Left renal pelvis (tissue), 4 donors: ENCODE measurements at places on chromosomes 3 and 15. TPM values are rescaled to one million over a fixed set of nuclear protein-coding genes. Genes with fewer than 3 reads are reported as not detected.

DNA sequence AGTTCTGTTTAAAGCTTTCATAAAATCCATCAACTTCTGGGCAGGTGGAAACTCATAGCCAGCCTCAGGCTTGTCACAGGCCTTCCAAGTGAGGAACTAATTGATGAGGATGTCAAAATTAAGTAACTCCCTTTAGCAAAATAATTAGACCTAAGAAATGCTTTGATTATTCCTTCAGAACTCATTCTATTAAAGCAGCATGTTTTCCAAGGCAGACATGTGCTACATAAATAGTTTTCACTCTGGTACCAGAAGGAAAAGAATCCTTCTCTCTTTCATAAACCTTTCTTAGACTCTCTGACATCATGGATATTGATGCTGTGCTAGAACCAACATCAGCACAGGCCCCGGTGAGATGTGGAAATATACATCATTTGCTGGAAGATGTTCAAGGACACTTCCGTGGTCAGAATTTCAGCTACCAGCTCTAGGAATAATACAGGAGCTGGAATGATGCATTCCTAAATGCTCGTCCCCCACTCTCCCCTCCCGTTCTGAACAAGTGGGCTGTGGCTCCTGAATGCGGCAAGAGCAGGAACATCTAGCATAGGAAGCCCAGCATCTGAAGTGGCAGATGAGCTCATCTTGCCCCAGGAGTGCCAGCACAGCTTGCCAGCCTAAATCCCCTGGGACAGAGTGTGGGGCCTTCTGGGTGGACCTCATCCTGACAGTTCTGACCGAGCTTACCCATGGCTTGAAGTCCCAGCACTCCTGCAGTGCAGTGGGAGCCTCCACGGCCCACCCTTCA lies 82.4 kb downstream of the WWTR1 start:
- no peak for DNase-seq

The ZNF620 gene
- polyA plus RNA-seq = 11.2 TPM

The NUP210 gene
- polyA plus RNA-seq = 21.2 TPM

GRCh38 chr15:73753250-73754130 lies at the start of gene INSYN1:
Gene INSYN1, minus strand, starts transcription at chr15:73753351. Its CDS starts 2,221 bp downstream, at chr15:73751130.
- DNase-seq = peak; percentile 33

GRCh38 chr3:55461896-55462295 lies 25.2 kb downstream of the WNT5A start:
- no peak for DNase-seq

The LYZL4 gene
- not detected for polyA plus RNA-seq

GRCh38 chr3:105786990-105787389 lies 81.8 kb downstream of the CBLB start:
- no peak for DNase-seq

DNA sequence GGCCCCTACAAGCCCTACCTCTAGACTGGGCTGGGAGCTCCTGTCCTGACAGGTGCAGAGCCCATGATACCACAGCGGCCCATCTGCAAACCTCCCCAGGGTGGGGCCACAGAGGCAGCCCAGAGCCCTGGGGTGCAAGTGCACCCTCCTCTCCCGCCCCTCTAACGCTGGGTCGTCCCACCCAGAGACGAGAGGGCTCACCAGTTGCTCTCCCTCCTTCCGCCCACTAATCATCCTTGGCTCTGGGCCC lies 742 bp downstream of the TNK2 start:
- DNase-seq = no peak

The FMN1 gene
- 20.2 TPM for polyA plus RNA-seq

DNA sequence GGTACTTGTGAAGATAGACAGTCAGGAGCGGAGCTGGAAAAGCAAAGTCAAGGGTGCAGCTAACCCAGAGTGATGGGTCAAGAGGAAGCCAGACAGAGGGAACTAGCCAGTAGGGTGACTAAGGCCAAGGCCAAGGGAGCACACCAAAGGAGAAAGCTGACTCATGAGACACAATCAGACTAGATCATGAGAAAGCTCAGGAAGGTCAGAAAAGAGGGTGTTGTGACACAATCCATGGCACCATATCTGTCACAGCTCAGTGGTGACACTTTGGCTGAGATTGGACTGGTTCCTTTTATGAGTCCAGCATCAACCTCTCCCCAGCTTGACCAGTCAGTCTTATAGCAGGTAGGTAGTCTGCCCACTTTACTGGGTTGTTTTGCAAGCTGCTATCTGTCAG lies 22.2 kb downstream of the P2RY1 start:
- DNase-seq = no peak

- no peak for DNase-seq
These were observed 20.8 kb downstream of the CIAO2A start for GRCh38 chr15:64072812-64073211.

DNA sequence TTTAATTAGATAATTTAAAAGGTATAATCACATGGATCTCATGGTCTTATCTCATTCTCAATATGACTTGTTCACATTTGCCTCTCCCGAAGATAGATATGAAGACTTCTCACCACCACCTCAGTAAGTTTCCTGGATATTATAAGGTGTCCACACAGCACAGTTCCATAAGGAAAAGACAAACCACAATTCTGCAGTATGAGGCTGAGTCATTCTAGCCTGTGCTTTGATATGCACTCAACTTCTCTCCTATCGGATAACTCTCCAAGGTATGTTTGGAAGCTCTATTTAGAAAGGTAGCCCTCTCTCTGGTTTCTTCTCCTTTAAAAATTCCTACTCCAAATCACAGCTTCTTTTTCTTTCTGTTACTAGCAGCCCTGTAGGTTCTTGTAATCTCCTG lies 612.8 kb downstream of the ZPLD1 start:
- no peak for DNase-seq

DNA sequence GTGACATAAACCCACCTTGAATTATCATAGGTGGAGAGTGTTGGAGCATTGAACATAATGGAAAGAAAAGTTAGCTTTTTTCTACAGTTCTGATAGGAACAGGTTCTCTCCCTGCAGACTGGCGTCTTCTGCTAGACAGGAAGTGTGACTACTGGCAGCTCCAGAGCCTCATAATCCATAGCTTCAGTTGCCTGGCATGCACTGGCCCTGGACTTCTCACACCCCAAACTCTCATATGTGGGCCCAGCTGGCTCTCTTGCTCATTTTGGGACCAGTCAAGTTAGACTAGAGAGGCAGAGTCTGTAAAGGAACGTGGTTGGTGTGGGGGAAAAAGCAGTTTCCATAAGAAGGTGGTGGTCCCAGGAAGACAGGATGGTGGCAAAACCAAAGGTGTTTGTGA lies 180.1 kb downstream of the VGLL4 start:
- DNase-seq = no peak
